ENCODE measurements at places on chromosomes 4 and X.
A peak's percentile ranks its signal among the peaks of the same experiment; 100 is the strongest.

- no peak for DNase-seq
Observed at GRCh38 chr4:154035341-154035740, 246.5 kb upstream of the SFRP2 start.

GRCh38 chr4:20252656-20253282 is 1.1 kb downstream of the SLIT2 start:
- no peak for DNase-seq

- DNase-seq: no peak
Observed at GRCh38 chr4:185740471-185740873, 71.5 kb downstream of the SORBS2 start.

DNA sequence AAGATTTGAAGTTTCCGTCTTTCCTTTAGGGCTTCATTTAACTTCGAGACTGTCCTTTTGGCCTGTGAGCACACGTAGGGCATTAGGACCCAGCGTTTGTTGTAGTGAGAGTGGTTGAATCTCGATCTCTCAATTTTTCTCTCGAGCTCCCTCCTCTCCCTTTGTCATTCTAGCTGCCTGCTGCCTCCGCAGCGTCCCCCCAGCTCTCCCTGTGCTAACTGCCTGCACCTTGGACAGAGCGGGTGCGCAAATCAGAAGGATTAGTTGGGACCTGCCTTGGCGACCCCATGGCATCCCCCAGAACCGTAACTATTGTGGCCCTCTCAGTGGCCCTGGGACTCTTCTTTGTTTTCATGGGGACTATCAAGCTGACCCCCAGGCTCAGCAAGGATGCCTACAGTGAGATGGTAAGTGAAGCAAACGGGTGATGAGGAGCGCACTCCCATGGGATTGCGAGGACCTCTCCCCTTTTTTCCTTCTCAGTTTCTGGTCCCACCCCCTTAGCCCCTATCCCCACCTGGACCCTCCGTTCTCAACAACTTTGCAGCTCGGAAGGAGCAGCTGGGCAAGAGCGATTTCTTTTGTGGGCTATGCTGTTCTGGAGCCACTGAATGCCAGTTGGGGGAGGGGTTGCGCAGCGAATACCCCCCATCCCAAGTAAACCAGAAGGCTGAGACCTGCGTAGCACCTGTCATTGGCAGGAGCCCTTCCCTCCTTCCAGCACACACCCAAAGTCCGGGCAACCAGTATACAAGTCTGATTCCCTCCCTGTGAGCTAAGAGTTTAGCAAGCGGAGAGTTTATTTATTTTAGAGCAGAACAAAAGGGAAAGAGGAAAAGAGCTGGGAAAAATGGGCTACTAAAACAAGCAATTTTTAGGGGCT is at the start of gene TMEM35A:
Gene TMEM35A, plus strand, starts transcription at position 164 of the 883 bp plus-strand sequence. Its CDS starts 124 bp downstream, at position 288.
- DNase-seq: peak; percentile 19

DNA sequence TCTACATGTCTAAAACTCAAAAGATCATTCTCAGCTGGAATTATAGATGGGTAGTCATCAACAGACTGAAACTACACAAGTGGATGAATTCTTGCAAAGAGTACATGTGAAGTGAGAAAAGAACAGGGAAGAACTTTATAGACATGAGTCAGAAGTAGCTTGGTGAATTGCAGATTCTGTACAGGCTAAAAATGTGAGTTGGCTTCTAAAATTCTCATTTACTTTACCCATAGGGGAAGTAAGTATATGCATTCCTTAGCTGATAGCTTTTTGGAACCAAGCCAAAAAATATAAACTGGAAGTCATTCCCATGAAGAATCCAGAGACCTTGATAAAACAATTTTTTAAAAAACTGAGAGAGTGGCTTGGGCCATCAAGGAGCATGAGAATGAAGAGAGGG is 584.2 kb upstream of the FTHL17 start:
- no peak for DNase-seq

- DNase-seq: no peak
Observed at GRCh38 chrX:72716766-72717165, 2.7 kb upstream of the PHKA1 start.

DNA sequence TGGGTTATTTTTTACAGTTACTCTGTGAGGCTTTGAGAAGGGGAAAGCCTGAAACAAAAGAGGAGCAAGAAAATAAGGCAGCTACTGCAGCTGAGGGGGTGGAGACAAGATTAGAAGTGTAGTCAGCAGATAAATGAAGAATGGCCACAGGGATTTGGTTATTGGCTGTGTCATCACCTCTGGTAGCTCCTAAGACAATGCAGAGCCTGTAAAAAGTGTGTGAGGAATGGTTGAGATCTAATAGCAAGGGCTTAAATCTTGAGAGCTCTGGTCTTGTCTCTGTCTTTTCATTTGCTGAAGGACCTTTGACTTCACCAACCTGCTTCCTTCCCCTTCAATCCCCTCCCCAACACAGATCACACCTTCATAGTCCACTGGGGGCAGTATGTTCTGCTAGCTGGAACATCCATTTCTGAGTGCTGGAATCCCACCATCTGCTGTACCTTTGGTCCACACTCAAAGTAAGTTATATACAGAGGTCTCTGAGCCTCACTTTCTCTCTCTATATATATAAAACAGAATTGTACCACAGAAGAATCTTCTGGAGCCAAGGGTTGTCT is 213.7 kb upstream of the ZIC3 start:
- DNase-seq: no peak

- DNase-seq: no peak
Observed at GRCh38 chr4:38983787-38984598, 48.2 kb downstream of the TMEM156 start.

DNA sequence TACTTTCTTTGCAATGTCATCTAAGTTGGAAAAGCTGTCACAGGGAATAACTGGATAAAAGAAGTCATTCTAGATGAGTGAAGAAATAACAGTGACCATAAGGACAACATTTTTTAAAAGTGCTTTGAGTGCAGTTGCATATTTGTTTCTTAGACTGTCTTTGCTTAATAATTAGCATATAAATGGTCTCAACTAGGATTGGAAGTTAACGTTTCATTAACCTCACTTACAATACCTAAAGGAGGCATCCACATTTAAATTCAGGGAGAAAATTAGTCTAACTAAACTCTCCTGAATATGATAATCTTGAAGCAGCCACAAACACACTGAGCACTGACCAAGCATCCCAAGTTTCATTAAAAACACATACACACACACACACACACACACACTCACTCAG is 780.7 kb downstream of the PCDH18 start:
- DNase-seq: no peak

GRCh38 chrX:72262077-72262476 is 15.0 kb downstream of the RPS4X start:
- no peak for DNase-seq

DNA sequence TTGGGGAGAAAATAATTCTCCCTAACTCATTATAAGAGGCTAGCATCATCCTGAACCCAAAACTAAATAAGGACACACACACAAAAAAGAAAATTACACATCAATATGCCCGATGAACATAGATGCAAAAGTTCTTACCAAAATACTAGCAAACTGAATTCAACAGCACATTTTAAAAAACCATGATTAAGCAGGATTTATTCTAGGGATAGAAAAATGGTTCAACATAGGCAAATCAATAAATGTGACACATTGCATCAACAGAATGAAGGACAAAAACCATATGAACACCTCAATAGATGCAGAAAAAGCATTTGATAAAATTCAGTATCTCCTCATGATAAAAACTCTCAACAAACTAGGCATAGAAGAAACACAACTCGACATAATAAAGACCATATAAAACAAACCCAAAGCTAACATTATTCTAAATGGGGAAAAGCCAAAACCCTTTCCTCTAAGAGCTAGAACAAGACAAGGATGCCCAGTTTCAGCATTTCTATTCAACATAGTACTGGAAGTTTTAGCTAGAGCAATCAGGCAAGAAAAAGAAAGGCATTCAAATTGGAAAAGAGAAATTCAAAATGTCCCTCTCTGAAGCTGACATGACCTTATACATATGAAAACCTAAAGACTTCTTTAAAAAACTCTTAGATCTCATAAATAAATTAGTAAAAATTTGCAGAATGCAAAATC is 200.9 kb downstream of the NKX6-1 start:
- no peak for DNase-seq

GRCh38 chr4:4694296-4694772 is 152.5 kb upstream of the STX18 start:
- DNase-seq: no peak

GRCh38 chrX:31117266-31117665 is 45.4 kb upstream of the FTHL17 start:
- no peak for DNase-seq

GRCh38 chr4:43331226-43332051 is 438.9 kb downstream of the GRXCR1 start:
- no peak for DNase-seq

DNA sequence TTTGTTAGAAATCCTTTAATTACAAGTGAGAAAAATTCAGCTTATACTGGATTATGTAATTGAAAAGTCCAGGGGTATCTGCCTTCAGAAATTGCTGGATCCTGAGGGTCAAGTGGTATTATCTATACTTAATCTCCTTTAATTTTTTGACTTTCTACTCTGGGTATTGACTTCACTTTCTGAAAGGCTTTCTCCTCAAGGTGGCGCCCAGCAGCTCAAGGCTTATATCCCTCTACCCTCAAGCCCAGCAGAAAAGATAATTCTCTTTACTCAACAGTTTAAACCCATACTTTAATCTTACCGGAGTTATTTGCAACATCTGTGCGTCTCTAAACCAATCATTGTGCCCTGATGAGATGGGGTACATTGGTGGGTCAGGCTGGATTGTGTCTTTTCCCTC is 129.5 kb downstream of the LARP7 start:
- DNase-seq: no peak
